ENCODE measurements at places on chromosomes 3 and 15. TPM values are rescaled to one million over a fixed set of nuclear protein-coding genes. Genes with fewer than 3 reads are reported as not detected.

The GASK1A gene
- total RNA-seq, result 8.4 TPM

The CHRFAM7A gene
- total RNA-seq, result 3.9 TPM

The PRRT3 gene
- 4.1 TPM for total RNA-seq

The SENP7 gene
- total RNA-seq, result 107 TPM

The GABRG3 gene
- 19.3 TPM for total RNA-seq

The CLRN1 gene
- total RNA-seq, result not detected

The PIAS1 gene
- total RNA-seq, result 24.0 TPM

The CPA3 gene
- total RNA-seq, result not detected

The SPINK8 gene
- total RNA-seq, result not detected

The FILIP1L gene
- 1.2 TPM for total RNA-seq

The NEO1 gene
- 219 TPM for total RNA-seq

The RLBP1 gene
- total RNA-seq, result 2.3 TPM

The PATL2 gene
- 0.78 TPM for total RNA-seq

The KCNMB3 gene
- 3.1 TPM for total RNA-seq

The ARGFX gene
- not detected for total RNA-seq

The HEG1 gene
- total RNA-seq, result 6.6 TPM

The C3orf20 gene
- 0.16 TPM for total RNA-seq

The CPN2 gene
- total RNA-seq, result not detected

The IQCF5 gene
- total RNA-seq, result not detected

The ILDR1 gene
- not detected for total RNA-seq

The AMIGO3 gene
- total RNA-seq, result 0.78 TPM

The COPB2 gene
- 86.3 TPM for total RNA-seq

The CCR8 gene
- total RNA-seq, result not detected

The IL16 gene
- 0.62 TPM for total RNA-seq

The EPHA3 gene
- total RNA-seq, result 349 TPM

The ZPLD1 gene
- not detected for total RNA-seq

The C3orf22 gene
- total RNA-seq, result not detected

The PLEKHO2 gene
- 6.7 TPM for total RNA-seq

The NR2E3 gene
- total RNA-seq, result 0.16 TPM
